ENCODE measurements at places on chromosomes 7 and 10.

- DNase-seq, result no peak
Measured at GRCh38 chr10:88089498-88089897, 226.1 kb downstream of the PTEN start.

DNA sequence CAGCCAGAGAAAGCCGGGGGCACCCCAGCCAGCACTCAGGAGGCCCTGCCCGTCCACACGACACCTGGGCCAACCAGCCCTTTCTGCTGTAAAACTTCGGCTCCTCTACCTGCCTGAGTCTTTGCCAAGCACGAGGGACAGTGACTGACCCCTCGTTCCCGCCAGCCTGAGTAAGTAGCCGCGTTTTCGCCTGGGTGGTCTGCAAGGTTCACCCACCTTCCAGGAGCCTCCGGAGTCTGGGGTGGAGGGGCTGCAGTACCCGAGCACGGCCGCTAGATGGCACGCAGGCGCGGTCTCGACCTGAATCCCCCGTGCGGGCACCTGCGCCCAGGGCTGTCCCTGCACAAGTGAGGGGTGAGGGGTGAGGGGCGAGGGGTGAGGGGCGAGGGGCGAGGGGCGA, 192.7 kb downstream of the PTPRN2 start:
- DNase-seq, result peak; percentile 56

- no peak for DNase-seq
Measured at GRCh38 chr10:99564361-99564760, 31.6 kb downstream of the NKX2-3 start.

GRCh38 chr10:125269716-125270115, 109.4 kb upstream of the CTBP2 start:
- no peak for DNase-seq

DNA sequence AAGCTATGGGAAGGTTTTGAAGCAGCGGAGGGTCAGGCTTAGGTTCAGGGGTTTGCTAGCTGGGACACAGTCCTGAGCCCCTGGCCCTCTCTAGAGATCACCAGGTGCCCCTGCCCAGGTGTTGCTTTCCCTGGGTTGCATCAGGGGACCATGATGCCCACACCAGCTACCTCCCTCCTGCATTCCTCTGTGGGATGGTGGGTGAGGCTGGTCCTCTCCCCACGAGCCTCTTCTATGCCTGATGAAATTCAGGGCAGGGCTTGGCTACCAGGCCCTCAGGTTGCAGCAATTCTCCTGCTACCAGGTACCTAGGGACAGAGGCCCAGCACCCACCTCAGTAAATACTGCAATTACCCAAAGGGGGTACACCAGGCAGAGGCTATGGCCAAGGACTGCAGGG, 10.8 kb upstream of the SLC29A3 start:
- no peak for DNase-seq

- DNase-seq, result no peak
Measured at GRCh38 chr7:90579181-90579688, 16.9 kb upstream of the CDK14 start.

GRCh38 chr7:139673230-139673629, 104.6 kb downstream of the HIPK2 start:
- DNase-seq, result no peak

DNA sequence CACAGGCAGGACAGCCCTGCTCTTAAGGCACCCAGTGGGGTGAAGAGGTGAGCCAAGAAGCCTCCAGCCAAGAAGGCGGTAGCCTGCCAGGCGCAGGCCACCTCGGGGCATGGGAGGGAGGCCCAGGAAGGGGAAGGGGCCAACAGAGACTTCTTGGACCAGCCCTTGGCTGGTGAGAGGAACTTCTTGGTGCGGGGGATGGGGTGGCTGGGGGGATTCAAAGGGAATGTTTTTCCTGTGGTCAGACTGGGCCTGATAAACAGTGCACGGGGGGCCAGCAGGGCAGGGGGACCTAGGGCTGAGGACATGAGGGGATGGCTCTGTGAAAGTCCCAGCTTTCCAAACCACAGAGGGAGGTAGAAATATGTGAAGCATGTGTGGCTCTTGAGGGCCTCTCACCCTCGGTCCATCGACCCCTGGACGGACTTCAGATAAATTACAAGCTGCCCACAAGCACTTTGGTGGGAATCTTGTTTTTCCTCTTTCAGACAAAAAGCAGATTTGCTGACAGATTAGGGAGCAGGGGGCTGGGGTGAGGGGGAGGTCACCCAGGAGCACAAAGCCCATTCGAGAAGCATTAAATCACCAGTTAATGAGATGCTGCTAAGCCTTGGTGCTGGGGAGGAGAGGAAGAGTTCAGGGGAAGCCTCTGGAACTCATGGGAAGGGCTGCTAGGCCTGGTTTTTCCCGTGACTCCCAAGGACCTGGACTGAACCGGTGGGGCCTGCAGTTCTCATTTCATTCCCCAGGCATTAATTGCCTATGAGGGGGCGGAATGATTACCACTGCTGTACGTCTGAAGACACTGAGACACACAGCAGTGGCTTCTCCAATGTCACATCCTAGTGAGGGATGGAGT, 11.3 kb downstream of the CRYGN start:
- peak; percentile 31 for DNase-seq

GRCh38 chr10:113382691-113383090, 170.2 kb upstream of the HABP2 start:
- DNase-seq, result no peak

DNA sequence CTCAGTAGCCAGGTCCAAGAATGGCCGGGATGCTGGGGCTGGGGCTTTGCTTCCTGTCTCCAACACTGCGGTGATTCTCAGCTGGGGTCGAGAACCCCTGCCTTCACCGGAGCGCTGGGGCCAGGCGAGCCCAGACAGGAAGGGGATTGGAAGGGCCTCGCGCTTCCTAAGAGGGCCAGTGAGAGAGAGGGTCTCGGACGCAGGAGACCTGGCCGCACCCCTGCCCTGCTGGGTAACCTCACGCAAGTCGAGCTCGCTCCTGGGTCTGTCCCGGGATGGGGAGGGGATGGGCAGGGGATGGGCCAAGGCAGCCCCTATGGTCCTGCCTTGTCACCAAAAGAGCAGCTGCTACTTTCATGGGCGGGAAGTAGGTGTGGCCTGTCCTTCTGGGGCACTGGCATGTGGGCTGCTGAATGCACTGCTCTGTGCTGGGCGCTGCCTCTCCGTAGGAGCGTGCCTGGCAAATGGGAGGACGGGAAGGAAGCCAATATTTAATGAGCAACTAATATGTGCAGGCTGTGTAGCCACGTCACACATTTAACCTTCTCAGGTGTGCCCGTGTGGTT, 20.0 kb downstream of the KCNK18 start:
- DNase-seq, result peak; percentile 32

DNA sequence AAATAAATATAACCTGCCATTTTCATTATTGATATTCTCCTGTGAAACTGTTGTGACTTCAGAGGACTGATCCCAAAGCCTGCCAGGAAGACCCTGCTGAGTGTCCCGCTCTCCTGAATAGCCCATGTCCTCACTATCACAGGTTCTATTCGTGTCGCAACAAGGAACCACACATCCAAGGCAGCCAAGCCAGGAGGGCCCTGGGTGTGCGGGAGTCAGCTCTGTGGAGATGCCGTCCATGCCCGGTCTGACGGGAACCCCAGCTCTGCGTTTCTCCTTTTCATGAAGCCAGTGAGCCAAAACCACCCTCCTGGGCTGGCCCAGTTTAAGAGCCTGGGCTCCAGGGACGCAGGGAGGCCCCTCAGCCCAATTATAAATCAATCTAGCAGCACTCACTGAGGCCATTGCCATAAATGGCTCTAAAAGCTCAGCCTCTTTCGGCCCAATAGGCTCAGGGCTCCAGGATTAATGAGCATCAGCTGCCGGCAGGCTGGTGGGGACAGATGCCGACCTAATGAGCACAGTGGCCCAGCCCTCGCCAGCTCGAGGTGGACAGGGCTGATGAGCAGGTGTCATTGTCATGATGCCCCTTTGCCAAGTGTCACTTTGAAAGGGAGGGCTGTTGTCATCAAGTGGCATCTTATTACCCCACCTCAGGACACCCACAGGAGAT, 177.9 kb downstream of the PLXNA4 start:
- DNase-seq, result no peak

DNA sequence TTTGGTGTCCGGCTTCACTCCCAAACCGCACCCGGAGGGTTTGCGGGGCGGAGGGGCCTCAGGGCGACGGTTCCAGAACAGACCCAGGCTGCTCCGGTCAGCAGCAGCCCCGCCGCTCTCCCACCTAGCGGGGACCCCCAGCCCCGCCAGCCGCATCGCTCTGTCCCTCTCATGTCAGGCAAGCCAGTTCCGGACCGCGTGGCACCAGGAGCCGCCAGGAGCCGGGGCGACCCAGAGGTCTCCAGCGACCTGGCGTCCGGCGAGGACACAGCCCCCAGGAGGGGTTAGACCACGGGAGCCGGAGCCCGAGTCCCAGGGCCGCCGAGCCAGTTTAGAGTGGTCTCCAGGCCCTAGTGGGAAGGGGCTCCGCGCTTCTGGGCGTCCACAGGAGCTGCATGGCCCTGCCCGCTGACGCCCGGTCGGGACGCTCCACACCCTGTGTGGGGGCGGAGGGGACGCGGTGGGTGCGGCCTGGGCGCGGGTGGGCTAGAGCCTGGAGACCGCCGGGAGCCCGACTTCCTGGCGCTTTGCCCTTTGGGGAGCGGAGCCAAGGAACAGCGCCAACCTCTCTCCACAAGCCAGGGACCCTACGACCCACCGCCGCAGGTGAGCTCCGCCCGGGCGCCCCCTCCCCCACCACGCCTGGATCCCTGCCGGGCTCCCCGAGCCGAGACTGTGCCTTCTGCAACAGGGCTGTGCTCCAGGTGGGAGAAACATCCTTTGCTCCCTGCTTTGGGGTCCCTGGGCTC, 43.4 kb downstream of the ZNF117 start:
- no peak for DNase-seq

DNA sequence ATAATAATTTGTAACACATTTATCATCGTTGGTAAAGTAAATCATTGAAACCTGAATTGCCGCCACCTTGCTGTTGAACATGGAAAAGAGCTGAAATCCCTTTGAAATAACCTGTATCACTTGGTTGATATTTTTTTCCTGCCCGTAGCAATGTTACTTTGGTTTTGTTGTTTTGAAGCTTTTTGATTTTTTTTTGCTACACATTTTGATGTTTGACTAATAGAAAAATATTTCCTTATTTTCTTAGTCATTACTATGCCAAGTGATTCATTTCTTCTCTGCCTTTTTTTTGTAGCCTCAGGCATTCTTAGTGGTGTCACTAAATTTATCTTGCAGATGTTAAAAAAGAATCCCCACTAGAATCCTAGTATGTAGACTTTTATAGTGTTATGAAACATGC, 235.1 kb upstream of the MEOX2 start:
- no peak for DNase-seq

DNA sequence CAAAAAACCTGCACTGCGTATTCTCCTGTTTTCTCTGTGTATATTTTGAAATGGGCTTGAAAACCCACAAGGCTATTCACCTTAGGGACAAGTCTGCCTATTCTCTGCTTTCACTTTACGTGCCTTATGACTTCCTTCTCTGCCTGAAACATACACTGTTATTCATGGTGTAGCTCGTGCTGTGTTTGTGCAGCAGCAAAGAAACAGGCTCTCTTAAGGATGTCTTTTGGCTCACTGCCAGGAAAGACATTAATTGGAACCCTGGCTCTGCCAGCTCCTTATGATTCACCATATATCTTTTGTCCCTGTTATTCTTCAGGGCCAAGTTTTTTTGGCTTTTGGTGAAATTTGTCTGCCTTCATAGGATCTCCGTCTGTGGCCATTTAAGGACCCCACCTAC, 92.4 kb downstream of the TMEM106B start:
- no peak for DNase-seq

DNA sequence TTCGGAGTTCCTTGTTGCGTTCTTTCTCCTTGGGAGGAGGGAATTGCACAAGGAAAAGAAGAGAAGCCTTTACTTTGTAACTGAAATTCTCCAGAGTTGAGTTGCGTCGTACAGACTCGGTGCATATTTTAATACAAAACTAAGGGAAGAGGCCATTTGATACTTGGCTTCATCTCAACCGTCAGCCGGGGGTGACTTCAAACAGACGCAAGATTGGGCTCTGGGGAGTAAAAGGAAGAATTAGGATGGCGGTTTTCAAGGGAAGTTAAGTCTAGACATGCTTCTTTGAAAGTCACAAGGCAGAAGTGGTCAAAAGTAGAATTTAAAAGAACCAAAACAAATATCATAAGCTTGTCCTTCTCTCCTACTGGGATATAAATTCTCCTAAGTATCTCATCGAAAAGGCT, 1.6 kb downstream of the PRR15 start:
- DNase-seq, result no peak

DNA sequence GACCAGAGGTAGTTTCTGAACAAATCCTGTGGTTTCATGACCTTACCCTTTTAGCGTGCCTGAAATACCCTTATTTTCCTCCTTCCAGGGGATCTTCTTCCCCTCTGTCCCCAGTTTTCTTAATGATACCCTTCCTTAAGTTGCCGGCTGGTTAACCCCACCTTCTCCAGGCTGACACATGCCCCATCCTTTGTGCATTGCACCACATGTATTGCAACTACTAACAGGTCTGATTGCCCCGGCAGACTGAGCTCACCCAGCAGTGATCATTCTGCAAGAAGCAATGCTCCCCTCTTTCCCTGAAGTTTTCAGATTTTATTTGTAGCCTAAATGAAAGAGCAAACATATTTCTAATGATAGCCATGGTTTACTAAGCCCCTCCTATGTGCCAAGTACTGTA, 108.2 kb downstream of the HIP1 start:
- no peak for DNase-seq

GRCh38 chr10:123007558-123008354, 839 bp downstream of the IKZF5 start:
- DNase-seq, result peak; percentile 61

GRCh38 chr7:27608776-27609495, 53.7 kb downstream of the HIBADH start:
- DNase-seq, result no peak

DNA sequence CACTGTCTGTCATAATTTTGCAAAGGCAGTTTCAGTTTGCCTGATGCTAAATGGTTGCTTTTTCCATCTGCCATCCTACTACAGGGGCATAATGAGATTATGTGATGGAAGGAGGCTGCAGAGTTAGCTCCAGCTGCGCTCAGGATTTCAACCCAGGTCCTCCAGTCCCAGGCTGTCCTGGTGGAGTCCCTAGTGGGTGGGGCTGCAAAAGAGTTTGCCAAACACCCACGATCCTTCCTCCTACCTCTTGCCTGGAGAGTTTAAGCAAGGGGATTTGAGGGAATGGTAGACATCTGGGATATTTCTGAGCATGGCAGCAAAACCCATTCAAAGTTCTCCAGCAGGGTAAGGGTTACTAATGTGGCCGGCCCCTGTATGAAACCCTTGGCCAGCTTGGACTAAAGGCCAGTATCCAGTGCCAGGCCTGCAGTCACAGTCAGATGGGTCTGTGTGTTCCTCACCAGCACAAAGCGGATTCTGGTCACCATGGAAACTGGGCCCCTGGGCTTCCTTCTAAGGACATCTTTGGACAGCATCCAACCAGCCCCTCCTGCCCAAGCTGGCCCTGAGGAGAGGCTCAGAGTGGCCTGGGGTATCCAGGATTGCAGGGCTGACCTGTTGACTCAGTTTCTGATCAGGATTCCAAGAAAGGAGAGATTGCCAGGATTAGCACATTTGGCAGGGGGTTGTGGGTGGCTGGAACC, 42.7 kb upstream of the CHST3 start:
- no peak for DNase-seq

- no peak for DNase-seq
Measured at GRCh38 chr10:92124616-92125143, 166.2 kb downstream of the CPEB3 start.
